ENCODE measurements at places on chromosomes 4 and X.

- DNase-seq: no peak
These were observed 332.9 kb downstream of the RAB28 start for GRCh38 chr4:13151194-13151593.

GRCh38 chrX:115589419-115589818, 28.4 kb downstream of the PLS3 start:
- DNase-seq: no peak

DNA sequence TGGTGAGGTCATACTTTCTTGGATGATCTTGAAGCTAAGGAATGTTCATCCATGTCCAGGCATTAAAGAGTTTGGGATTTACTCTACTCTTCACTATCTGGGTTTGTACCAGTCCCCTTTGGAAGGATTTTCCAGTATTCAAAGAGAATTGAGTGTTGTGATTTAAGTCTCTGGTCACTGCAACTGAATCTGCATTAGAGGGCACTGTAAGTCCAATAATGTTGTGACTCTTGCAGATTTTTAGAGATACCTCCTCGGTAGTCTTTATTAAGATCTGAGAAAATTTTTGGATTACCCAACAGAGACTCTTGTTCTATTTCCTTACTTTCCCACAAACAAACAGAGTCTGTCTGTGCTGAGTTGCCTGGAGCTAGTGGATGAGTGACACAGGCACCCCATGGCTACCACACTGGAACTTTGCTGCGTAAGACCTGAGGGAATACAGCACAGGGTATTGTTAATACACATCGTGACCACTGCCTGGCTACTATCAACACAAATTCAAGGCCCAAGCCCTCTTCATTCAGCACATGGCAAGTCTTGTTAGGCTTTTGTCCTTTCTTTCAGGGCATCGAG, 357.1 kb upstream of the KLHL4 start:
- DNase-seq: no peak

- DNase-seq: no peak
These were observed 49.7 kb downstream of the XIAP start for GRCh38 chrX:123909523-123909922.

DNA sequence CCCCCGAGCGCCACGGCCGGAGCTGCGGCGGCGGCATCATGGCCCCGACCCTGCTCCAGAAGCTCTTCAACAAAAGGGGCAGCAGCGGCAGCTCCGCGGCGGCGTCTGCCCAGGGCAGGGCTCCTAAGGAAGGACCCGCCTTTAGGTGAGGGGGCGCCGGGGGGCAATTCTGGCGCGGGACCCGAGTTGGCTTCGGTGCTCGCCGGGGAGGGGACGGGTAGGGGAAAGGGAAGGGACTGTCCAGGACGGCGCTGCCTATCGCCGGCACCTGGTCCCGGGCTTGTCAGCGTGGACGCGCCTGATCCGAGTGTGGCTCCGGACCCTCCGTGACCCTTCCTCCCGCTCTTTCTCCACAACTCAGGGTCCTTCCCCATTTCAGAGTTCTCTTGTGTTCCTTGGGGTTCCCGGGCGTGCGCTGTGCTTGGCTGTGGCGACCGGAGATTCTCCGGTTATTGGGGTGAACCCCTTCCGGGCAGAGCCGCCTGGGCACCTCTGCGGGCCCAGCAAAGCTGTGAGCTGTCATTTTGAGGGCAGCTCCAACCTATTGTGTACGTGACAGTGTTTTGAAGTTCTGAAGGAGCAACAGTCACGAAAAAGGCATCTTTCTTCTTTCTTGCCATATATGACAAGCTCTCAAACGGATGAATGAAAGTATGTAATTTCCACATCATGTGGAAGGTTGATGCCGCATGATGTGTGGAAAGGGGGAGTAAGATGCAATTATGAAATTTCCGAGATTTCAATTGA, 522 bp downstream of the FNIP2 start:
- peak; percentile 53 for DNase-seq

DNA sequence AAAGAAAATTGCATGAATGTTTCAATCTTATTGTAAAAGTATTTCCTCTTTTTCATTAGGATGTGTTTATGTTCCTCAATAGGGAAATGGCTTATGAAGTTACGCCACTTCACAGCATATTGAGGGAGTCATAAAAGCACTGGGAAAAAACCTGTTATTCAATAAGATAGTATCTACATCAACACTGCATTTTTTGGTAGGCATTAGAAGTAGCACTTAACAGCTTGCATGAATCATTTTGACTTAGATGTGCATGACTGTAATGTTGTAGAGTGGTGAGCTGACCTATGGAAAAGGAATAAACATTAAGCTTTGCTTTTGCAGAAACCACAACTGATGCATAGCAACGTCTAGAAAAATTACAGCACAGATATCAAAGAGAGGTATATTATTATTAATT, 111.2 kb upstream of the GRXCR1 start:
- no peak for DNase-seq

- DNase-seq: no peak
These were observed 118.6 kb downstream of the CRLF2 start for GRCh38 chrX:1093586-1094421.

- DNase-seq: no peak
These were observed 37.4 kb downstream of the MGARP start for GRCh38 chr4:139242511-139243051.

- no peak for DNase-seq
These were observed 1.5 kb upstream of the SEC31A start for GRCh38 chr4:82892467-82892802.

GRCh38 chr4:1711571-1712215, 426 bp downstream of the SLBP start:
- DNase-seq: peak; percentile 38

- no peak for DNase-seq
These were observed 38.1 kb upstream of the ARSH start for GRCh38 chrX:2967998-2968909.

DNA sequence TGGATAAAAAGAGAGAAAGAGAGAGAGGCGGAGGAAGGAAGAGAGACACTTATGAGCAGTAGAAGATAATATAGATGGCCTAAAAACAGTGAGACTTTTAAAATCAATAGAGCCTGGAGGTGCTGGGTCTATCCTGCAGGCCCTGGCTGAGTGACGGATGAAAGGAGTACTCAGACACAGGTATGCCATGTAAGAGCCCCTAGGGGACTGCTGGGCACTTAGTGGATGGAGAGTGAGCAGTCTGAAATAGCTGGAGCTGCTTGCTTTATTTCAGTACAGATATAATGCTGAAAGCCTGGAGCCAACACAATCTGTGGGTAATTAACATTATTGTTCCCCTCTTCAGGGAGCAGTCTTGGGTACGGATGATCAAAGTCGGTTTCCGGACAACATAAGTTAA, 578.6 kb downstream of the SPOCK3 start:
- no peak for DNase-seq

DNA sequence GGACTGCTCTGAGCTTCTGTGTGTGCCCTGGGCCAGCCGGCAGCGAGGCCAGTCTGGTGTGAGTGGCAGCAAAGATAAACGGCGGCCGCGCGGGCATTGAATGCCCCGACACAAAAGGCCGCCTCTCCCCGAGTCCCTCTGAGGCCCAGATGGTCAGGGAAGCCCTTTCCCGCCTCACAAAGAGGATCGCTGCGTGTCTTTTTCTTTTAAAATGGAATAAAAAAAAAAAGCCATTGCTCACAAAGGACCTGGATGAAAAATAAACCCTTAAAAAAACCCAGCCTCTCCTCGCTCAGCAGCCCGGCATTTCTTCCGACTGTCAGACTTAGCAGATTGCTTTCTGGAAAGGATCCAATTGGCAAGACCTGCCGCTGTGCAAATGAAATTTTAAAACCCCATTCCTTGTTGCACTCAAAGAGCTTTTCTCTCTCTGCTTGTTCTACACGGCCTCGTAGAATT, 578.7 kb downstream of the BCOR start:
- no peak for DNase-seq

- DNase-seq: no peak
These were observed 492.0 kb upstream of the FTHL17 start for GRCh38 chrX:31563792-31564191.

- no peak for DNase-seq
These were observed 56.2 kb downstream of the WFS1 start for GRCh38 chr4:6325788-6326290.

All from CD4-positive, alpha-beta T cell treated with Interleukin-21 for 1 hour (primary cell).